ENCODE measurements at places on chromosomes 1 and 21.

DNA sequence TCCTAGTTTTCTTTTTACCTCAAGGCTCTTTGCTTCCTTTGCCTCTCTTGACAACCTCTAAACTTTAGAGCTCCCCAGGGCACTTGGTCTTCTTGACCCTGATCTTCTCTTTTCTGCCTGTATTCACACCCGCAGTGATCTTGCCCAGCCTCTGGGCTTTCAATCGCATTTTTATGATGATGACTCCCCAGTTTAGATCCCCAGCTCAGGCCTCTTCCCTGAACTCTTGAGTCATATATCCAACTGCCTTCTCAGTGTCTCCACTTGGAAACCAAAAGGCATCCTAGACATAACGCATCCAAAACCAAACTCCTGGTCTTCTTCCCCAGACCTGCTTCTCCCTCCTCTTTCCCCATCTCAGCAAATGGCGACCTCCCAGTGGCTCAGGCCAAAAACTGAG lies 6.5 kb downstream of the STUM start:
- DNase-seq: no peak

DNA sequence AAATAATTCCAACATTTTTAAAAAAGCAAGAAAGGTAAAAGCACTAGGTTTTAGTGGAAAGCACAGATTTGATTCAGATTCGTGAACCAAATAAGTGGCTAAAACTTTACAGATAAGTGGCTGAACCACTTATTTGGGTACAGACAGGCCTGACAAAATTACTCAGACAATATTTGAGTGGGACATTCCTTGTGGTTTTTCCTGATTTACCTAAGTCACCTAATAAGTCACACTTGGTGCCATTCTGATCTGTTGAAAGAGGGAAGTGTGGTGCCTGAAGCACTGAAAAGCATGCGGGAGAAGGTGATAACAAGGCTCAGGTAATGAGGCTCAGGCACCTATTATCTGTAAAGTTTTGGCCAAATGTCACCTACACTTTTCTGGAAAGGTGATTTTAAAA lies 81.6 kb upstream of the CD55 start:
- DNase-seq: no peak

GRCh38 chr1:1121611-1122077 lies 5.8 kb upstream of the C1orf159 start:
- DNase-seq: no peak

DNA sequence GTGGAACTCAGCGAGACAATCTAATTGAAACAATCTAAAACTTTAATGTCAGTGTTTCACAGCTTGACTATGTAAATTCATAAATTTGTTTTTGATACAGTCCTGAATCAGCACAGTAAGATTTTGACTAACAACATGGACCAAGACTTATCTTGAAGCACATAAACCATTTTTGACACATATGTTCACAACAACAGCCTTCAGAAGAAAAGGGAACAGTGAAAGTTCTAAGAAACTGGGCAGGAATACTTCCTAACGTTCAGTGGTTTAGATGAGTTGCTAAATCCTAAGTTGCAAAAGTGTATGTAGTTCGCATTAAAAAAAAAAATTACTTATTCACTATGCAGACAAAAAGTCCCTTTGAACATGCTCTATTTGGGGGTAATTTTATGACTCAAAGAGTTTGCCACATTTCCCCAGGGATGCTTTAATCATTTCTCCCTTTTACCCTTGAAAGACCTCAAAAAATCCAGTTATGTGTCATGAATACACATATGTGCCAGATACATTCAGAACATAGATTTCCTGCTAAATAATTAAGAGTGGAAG lies 120.2 kb downstream of the MRPL39 start:
- no peak for DNase-seq

DNA sequence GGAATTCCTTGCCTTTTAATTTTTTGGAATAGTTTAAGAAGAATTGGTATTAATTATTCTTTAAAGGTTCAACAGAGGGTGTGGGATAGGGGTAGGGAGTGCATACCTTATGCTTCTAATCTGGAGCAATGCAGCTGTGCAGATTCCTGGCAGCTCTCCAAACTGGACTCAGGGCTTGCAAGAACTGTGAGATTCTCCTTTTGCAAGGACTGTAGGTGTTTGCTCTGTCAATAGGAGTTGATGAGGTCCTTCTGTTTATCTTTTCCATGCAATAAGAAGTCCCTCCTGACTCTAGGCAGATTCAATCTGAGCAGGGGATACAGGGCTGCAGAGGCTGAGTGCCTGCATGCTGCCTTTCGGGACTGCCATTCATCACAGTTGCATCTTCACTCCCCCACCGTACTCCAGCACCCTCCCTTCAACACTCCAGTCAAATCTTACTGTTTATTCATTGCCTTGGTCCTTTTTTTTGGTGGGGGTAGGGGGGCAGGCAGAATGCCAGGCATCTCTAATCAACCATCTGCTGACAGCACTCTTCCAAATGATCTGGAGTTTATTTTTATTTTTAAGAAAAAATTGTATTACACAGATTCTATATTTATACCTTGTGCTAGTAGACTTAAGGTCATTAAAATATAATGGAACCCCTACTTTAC lies 122.3 kb downstream of the DISC1 start:
- no peak for DNase-seq

- DNase-seq: no peak
Measured at GRCh38 chr1:235911876-235912275, 45.2 kb upstream of the LYST start.

DNA sequence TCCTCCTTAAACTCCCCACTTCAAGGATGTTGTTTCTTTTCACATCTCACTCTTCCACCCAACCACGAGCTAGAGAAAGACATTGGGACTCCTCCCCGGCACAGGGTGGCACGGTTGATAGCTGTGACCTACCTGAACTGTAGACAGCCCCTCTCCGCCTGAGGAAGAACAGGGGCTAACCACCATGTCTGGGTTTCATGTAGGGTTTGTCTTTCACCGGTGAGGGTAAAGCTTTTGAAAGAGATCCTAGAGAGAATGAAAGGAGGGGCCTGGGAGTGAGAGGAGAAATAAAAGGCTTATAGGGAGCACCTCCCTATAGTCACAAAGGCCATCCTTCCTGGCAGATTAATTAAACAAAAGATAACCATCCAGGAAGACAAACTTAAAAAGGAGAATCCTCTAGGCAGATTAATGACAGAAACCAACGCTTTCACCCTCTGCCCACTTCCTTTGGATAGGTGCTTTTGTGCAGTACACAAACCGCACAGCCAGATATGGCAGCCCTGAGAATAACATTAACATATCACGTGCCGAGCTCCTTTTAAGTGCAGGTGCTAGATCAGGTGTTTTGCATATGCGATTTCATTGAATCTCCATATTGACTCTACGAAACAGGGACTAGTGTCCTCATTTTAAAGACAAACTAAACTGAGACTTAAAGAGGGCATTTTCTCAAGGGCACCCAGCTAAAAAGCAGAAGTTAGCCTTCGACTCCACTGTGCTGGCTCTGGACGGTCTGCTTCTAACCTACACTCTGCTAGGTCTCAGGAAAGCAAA lies 178.1 kb upstream of the RUNX1 start:
- no peak for DNase-seq

DNA sequence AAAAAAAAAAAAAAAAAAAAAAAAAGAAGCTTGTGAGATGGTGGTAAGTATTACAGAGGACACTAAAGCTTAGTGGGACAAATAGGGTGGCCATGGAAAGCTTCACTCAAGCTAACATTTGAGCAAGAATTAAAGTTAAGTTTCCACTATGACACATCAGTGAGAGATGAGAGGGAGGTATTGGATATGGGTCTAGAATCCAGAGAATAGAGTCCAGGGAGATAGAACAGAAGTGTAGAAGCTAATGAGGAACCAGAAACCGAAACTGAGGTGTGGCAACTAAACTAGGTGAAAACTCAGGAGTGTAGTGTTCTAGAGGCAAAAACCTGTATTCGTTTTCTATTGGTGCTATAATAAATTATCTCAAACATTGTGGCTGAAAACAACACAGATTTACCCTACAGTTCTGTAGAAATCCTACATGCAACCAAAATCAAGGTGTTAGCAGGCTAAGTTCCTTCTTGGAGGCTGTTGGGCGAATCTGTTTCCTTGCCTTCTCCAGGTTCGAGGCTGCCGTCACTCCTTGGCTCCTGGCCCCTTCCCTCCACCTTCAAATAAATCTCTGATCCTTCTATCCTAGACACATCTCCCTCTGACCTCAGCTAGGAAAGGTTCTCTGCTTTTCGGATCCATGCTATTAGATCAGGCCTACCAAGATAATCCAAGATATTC lies 36.2 kb downstream of the PTP4A2 start:
- no peak for DNase-seq

GRCh38 chr1:36542962-36543515 lies 60.3 kb upstream of the CSF3R start:
- no peak for DNase-seq

GRCh38 chr1:246181241-246181640 lies 325.8 kb downstream of the SMYD3 start:
- no peak for DNase-seq

- no peak for DNase-seq
Measured at GRCh38 chr1:242017580-242018233, 18.8 kb upstream of the MAP1LC3C start.

GRCh38 chr1:231690059-231690458 lies 63.5 kb downstream of the DISC1 start:
- DNase-seq: no peak

- DNase-seq: no peak
Measured at GRCh38 chr1:214281720-214282629, 1.0 kb downstream of the SMYD2 start.

- no peak for DNase-seq
Measured at GRCh38 chr1:222824641-222825040, 9.8 kb downstream of the DISP1 start.
